ENCODE measurements at places on chromosomes 6 and 20. TPM values are rescaled to one million over a fixed set of nuclear protein-coding genes. Genes with fewer than 3 reads are reported as not detected.

The MYB gene
- 0.73 TPM for total RNA-seq

The ADNP gene
- 44.0 TPM for total RNA-seq

The BPIFB1 gene
- 0.08 TPM for total RNA-seq

The CTCFL gene
- total RNA-seq: not detected

The OPRL1 gene
- 0.72 TPM for total RNA-seq

The DCDC2 gene
- 2.5 TPM for total RNA-seq
